ENCODE measurements at places on chromosomes 3 and 15.
A peak's percentile ranks its signal among the peaks of the same experiment; 100 is the strongest.

DNA sequence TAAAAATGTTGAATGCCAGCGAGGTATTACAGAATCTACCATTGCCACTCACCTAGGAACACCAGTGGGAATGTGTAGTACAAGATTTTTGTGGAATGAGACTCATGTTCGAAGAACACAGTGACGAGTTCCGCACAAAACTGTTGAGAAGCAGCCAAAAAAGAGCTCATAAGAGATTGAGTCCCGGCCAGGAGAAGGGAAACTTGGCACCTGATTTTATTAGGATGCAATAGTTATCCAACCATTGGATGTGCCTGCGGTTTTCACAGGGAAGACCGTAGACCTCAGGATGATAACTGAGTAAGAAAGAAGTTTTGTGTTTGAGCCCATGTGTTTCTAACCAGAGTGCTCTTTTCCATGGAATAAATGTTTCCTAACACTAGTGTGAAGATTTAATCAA lies 88.9 kb downstream of the PTPRG start:
- no peak for DNase-seq

DNA sequence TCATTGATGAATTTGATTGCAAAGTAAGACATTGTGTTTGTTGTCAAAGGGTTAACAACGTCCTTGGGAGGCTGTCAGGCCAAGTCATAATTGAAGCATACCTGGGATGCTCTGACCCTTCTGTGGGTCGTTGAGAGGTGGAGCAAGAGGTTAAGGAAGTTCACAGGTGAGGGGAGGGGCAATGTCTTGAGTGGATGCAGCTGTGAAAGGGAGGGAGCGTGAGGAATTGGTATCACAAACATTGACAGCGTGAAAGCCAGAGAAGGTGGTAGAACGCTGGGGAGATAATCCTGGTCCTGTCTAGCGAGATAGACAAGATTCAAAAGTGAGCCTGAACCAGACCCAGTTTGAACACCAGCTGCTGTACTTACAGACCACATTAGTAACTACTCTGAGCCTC lies 79.4 kb downstream of the HES1 start:
- DNase-seq = no peak

- no peak for DNase-seq
These were observed 163.9 kb downstream of the SMAD6 start for GRCh38 chr15:66865622-66866611.

DNA sequence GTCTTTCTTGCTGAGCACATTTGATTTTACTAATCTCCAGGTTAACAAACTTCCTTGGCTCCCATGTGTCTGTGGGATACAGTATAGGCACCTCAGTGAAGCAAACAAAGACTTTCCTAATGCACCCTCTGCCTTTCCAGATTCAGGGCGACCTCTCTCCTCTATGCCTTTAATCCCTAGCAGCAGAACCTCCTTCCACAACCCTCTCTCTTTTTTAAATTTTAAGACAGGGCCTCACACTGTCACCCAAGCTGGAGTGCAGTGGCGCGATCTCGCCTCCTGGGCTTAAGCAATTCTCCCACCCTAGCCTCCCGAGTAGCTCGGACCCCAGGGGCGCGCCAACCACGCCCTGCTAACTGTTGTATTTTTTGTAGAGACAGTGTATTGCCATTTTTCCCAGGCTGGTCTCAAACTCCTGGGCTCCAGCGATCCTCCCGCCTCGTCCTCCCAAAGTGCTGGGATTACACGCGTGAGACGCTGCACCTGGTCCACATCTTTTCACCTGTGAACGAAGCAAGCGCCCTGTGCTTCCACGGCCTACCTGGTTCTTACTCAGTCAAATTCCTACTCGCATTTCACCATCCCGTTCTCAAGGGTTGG lies 1.7 kb upstream of the HACD3 start:
- DNase-seq = no peak

- DNase-seq = peak; percentile 17
These were observed 37.5 kb upstream of the STIMATE start for GRCh38 chr3:52934630-52935530.

GRCh38 chr3:2968475-2968874 lies 141.7 kb downstream of the IL5RA start:
- DNase-seq = no peak

DNA sequence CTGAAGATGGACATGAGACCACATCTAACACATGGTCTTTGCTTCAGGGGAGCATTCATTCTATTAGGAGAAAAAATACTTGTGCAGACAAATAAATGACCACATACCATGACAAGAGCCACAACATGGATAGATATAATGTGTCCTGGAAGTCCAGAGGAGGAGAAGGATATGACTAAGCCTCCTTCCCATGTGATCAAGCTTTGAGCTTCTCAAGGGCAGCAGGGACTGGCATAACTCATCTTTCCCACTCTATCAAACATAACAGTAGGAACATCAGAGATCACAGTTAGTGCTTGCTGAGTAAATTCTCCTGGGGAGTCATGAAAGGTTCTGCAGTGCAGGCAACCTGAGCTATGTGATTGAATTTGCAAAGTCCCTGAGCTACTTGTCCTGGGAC lies 86.0 kb upstream of the LPP start:
- no peak for DNase-seq

DNA sequence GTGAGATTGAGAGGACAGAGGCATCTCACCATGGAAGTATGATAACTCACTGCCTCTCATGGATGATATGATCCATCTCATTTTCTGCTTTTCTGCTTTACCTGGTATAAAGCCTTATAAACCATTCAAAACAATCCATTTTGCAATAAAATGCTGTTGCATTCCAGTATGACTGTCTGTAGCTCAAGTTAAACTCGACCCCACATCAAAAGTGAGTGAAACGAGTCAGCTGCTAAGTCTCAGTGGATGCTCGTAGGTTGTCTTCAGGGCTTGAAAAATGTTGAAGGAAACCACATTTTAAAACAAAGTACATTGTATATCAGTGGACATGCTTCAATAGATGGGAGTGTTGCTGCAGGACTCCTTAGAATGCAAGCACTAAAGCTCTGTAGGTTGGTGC lies 839.0 kb downstream of the TUSC7 start:
- DNase-seq = no peak

DNA sequence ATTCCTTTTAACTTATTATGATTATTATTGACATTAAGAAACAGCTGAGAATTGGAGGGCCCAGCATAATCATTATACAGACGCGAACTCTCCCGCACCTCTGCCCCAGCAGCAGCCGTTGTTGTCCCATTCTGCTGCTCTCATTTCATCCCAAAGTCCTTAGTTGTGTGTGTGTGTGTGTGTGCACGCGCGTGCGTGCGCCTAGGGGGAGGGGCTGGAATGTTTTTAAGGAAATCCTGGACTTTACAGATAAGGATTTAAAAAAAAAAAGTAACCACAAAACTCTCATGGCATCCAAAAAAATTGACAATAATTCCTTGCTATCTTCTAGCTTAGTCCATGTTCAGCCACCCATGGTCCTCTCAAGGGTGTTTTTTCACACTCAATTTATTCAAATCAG lies 134.2 kb downstream of the WNT7A start:
- no peak for DNase-seq

DNA sequence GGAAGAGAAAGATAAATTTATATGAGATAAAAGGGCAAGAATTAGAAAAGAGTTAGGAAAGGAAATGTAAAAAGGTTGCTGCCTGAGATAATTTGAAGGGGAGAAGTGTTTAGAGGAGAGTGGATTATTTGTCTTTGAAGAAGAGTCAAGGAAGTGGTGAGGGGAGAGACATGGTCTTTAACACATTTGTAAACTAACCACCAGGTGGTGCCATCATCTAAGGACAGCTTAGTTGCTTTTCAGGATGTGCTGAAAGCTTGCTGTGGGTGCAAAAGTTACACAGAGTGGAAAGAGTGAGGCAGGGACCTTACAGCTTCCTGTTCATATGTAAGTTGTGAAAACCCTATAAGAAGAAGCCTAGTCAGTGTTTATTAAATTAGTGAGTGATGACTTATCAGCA lies 114.1 kb upstream of the DNAJC19 start:
- DNase-seq = no peak

DNA sequence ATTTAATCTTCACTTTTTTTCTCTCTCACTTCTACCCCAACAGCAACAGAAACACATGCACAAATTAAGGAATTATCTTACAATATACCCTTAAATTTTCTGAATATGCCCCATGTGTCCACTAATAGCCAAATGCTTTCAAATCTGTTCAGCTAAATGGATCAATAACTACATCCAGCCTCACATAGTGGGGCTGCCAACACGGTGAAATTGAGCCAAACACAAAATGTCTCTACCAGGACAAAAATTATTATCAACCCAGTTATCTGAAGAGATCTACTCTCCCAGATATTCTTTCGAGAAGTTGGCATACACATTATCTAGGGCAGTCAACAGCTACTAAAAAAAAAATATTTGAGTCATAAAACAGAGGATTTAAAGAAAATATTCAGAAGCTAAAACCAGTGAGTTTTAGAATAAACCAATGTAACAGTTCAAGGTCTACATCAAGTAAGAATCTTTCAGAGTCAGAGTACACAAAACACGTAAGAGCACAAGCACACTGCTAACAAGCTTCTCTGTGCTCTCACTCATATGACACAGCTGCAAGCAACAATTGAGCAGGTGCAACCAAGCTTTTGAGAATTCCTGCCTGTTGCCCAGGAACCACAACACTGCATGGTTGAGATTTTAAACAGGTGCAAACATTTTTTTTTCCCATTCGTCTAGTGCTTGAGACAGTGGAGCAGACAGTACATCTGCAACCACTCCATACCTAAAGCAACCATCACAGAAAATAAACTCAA lies 247.7 kb downstream of the ZBTB20 start:
- DNase-seq = no peak

DNA sequence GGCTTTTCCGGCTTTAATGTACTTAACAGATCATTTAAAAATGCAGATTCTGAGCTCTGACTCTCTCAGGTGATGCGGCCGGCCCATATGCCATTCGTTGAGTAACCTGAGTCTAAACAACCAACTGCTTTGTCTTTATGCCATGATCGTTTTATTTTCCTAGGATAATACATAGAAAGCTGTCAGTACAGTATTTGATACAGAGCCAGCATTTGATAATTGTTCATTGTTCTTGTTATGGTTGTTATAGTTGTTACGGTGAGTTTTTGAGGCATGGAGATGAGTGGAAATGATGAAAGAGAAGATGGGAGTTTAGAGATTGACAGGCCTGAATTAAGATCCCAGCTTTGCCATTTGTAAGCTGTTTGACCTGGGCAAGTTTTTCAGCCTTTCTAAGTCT lies 40.0 kb downstream of the TMEM45A start:
- DNase-seq = no peak

DNA sequence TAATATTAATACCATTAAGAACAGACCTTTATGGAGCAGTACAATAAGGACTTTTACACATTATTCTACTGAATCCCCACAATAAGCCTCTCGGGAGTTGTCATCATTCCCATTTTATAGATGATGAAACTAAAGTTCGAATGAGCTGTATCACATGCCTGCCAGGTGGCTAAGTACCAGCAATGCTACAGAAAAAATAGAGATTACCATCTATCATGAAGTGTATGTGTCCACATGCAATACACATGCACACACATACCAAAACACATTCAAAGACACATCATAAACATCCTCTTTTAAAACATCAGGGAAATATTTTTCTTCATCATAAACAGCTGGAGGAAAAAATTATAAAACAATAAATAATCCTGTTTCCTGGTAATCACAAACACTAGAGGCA lies 136.6 kb downstream of the SUCLG2 start:
- no peak for DNase-seq

GRCh38 chr15:100340721-100341238 lies 995 bp downstream of the ADAMTS17 start:
- no peak for DNase-seq

- no peak for DNase-seq
These were observed 90.6 kb downstream of the LIPC start for GRCh38 chr15:58522391-58522790.

- DNase-seq = no peak
These were observed 151.4 kb downstream of the THRB start for GRCh38 chr3:24343084-24343783.

DNA sequence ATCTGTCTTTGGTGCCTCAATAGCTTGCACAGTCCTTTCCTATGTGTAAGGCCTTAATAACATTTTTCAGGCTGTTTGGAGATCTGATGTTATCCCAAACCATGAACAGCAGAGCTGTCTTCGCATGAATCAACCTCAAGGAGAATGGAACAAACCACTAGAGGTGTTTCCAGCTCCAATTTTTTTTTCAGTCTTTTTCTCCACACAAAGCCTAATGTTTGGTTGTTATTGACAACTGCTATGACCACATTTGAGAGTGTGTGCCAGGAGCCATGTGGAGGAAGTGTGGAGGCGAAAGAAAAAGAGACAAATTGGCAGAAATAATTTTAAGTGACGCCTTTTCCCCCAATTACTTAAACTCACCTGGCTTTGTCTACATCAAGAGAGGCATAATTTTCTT lies 38.7 kb downstream of the RTP4 start:
- DNase-seq = no peak

- DNase-seq = no peak
These were observed 96.7 kb upstream of the PTPRG start for GRCh38 chr3:61464518-61465140.

DNA sequence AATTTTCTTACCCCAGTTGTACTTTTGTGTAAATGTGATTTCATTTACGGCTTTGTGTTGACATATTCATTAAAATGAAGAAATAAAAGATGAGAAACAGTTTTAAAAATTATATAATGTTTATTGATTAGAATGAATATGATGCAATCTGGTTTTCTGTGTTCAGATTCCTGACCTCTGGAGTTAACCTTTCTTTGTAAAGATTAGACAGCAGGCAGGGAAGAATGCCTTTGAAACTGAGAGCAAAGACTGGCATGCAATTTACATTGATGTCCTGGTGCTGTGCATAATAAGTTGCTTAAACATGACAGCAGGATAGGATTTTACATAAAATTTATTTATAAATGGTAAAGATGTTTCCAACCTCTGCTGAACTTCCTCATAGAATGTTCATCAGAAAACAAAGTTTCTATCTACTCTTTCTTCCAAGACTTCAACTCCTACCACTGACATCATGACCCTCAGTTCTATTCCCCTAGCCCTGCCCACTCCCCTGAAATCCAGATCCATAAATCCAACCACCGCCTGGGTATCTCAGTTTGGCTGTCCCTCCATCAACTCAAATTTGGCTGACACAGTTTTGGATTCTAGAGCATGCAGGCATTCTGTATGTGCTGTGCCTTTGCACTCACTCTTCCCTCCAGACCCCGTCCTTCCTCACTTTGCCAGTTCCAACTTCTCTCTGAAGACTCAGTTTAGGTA lies 1.7 kb downstream of the HGD start:
- DNase-seq = no peak

- no peak for DNase-seq
These were observed 33.8 kb downstream of the ZIC4 start for GRCh38 chr3:147372525-147373027.

- no peak for DNase-seq
These were observed 332.6 kb upstream of the KCNMB2 start for GRCh38 chr3:178203650-178204049.

DNA sequence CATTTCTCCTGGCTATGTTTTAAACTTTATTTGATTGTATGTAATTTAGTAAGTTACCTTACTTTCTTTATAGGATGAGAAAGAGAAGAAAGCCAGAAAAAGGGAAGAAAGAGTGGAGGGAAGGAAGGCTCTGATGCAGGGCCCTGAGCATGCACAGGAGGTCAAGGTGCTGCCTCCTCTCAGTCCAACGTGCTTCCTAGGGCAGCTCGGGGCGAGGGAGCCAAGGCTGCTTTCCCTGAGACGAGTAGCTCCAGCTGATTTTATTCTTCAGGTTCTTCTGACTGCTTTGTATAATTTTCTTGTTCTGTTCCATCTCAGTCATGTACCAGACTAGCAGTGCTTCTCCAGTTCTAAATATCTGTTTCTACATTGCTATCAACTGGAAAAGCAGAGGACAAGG lies 3.4 kb downstream of the CORO2B start:
- no peak for DNase-seq

- no peak for DNase-seq
These were observed 513.0 kb downstream of the NTRK3 start for GRCh38 chr15:87743562-87743961.

- DNase-seq = no peak
These were observed 24.5 kb downstream of the LRRC3B start for GRCh38 chr3:26647078-26647477.

Data from T-helper 17 cell (primary cell).